ENCODE measurements at places on chromosomes 7 and 10.

DNA sequence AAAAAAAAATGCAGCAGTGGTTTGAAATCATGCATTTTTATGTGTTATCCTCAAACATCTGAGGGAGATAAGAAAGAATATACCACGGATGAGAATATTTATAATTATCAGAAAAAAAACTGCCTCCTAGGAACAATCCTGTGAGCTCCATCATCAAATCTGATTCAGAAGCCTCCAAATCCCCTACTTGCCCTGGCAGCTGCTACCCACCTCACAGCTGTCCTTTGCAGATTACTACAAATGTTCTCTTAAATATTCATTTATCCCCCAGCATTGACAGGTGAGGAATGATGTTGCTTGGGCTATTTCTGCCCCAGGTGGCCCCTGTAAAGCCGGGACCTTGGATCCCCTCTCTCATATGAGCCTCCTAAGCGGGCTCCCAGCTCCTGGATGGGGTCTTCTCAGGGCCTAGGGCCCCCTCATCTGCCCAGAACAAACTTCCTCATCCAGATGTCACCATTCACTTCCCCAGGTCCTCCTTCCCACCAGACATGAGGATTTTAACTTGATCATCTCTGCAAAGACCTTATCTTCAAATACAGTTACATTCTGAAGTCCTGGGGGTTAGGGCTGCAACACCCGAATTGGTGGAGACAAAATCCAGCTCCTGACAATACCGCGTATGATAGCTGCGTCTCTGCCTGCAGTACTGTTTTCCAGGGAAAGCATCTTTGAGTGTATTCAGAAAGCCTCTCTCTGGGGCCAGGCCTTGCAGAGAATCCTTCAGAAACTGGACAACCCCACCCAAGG lies 81.9 kb upstream of the INSIG1 start:
- DNase-seq: no peak

GRCh38 chr7:130904031-130904757 lies 170.2 kb upstream of the KLF14 start:
- DNase-seq: peak; percentile 96

DNA sequence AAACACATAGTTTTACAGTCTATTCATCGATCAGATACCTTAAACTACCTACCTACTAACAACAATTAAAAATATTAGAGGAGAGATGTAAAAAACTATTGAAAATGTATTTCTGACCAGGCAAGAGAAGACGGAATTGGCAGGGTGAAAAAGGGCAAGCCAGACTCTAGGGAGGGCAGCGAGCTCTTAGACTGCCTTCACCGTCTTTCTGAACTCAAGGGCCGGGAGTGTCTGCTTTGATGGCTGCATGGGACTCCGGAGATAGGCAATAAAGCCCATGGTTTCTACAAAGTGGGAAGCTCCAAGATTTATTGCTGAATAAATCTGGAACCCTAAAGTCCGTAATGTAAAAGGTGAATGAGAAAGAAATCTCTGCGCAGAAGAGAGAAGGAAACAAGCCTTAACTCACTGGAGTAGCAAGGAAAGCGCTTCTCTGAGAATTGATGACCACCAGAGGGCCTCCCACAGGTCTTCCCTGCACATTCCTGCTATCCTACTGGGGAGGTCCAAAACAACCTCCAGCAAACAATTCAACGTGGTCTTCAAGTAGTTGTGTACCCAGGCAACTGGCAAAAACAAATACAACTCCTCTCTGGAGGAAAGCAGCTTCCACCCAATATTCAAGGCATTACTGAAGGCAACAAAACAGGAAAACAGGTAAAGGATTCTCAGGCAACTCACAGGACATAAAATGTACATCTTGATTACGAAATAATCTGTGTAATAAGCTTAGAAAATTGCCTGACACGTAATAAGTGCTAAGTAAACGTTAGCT lies 181.3 kb downstream of the SDK1 start:
- DNase-seq: no peak

DNA sequence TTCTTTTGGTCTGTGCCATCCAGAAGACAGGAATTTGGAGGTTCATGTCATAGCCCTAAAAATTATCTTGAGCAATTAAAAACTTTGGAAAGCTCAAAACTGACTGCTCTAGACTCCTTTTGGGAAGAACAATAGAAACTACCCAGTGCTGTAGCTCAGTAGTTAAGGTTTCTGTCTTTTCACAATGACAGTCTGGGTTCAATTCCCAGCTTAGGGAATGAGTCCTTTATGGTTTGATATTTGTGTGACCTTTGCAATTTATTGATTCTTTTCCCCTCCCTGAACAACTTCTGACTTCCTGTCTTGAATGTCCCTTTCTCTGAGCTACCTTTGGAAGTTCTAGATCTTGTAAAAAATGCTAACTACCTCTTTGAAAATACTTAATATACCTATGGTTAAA lies 603.3 kb upstream of the IGFBP3 start:
- DNase-seq: no peak

DNA sequence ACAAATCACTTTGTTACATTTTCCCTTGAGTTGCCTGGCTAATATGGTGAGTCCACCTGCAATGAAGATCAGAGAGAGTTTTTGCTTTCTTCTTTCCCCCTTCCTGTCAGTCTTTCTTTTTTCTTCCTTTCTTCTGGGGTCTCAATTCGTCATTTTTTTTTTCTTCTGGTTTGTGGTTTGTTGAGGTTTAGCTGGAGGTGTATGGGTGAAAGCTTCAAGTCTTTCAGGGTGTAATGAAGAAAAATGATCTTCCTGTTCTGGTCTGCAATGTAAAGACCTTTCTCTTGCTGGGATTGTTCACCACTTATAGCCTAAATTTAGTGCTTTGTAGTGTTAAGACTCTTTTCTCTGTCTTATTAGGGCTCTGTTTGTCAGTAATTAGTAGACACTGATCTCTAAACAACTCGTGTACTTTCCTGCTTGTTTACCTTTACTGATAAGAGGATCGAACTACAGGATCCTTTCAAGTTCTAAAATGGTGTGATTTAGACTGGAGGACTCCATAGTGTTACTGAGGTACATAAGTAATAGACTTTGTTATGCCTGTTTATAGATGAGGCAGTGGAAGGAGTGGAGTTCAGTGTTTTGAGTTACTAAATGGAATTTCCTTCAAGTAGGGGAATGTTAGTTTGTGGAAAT lies 129.1 kb downstream of the SUGCT start:
- DNase-seq: no peak

GRCh38 chr7:40239755-40240303 lies 105.0 kb downstream of the SUGCT start:
- no peak for DNase-seq

DNA sequence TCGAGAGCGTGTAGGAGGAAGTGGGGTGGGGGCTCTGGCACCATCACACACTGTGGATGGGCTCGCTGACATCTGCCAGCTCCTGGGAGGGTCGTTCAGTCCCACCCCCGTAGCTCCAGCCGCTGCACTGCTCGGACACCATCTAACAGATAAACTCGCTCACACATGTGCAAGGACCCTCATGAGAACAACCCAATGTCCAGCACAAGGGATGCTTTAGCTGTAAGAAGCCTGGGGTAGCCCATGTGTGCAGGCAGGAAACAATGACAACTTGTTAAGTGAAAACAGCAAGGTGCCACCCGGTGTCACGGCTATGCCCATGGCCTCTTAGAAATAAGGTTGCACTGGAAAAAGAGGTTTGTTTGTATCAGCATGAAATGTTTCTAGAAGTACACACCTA lies 14.1 kb downstream of the OGDHL start:
- no peak for DNase-seq

DNA sequence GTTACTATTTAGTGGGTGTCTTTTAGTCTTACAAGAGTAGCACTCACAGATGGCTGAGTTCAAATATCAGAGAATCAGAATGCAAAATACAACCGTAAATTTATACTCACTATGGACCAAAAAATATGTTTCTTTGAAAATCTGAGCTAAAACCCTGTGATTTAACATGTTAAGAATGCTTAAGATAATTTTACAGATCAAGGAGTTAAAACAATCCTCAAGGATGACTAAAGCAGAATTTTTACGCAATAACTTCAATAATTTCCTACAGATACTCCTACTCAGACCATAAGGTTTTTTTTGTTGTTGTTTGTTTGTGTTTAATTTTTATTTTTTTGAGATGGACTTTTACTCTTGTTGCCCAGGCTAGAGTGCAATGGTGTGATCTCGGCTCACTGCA lies 47.9 kb upstream of the CCDC6 start:
- peak; percentile 5 for DNase-seq

DNA sequence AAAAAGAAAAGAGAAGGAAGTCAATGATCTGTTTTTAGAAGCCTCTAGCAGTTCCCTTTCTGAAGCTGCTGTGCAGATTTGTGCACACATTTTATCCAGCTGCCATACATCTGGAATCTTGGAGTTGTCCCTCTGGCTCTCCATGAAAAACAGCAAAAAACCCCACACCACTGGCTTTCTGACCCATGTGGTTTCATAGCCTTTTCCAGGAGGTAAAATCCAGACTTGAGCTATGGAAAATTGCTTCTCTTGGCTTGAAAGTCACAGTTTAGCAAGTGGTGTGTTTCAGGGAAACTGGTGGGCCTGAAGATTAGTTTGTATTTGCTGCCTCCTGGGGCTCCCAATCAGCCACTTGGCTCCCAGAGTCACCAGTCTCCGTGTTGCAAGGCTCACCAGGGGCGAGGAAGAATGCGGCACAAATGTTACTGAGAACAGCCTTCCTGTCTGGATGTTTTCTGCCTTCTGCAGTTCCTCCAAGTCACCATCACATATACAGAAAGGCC lies 50.1 kb upstream of the ADRB1 start:
- no peak for DNase-seq
